NCI-H345 (cell line): ENCODE measurements at places on chromosomes 3 and 15.
A peak's percentile ranks its signal among the peaks of the same experiment; 100 is the strongest.

DNA sequence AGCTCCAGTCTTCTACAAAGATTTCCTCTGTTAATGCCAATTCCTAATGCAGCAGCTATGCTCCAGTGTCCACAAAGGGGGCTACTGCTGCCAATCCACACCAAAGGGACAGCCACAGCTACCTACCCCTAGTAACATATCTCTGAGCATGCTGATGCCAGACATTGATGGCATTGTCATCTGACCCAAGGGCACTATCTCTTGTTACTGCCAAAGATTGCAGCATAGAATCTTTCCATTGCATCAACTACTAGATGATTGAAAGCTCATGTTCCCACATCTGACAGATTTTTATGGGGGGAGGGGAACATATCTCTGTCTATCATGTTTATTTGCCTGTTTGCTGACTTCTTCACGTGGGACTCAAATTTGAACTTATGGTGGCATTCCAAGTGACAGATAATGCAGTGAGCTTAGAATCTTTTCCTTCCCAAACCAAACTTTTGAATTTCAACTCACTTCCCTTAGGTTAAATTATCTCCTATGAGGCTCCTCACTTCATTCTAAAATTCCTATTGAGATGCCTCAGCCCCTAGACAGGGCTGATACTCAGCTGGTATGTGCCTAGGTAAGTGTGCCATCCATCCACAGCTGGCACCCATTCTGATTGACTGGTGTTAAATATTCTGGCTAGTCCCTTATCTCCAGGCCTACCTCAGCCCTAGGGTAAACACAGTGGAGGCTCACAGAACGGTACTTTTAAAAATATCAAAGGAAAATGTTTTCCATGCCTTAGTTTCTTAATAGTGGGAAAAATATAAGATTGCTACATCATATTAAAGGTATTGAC is 100.3 kb downstream of the STRIT1 start:
- no peak for DNase-seq

DNA sequence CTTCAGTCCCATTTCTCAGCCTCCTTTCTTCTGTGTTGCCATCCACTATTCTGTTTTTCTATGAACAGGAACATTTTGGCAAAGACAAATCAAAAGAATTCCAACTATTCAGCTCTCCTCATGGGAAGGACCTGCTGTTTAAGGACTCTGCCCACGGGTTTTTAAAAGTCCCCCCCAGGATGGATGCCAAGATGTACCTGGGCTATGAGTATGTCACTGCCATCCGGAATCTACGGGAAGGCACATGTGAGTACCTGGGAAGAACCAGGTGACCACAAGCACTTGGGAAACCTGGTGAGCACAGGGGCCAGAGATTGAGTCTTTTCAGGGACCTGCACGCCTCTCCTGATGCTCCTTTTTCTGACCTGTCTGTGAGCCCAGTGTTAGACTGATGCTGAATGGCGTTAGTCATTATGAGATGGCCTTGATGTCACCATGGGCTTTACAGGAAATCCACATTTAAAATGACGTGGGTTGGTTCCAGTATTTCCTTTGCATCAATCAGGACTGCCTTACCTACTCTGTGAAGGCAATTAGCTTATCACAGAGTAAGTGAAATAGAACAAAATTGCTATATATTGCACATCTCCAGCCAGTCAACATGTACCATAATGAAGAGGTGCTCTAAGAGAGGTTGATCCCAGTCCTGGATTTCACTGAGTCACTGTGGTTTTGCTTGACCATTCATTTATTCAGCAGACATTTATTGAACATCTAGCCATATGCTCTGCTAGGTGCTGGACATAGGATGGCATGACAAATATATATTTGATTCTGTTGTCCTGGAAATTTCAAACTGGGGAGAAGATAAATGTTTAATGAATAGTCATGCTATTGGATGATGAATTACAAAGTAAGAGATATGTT is 11.7 kb downstream of the TF start:
- no peak for DNase-seq

DNA sequence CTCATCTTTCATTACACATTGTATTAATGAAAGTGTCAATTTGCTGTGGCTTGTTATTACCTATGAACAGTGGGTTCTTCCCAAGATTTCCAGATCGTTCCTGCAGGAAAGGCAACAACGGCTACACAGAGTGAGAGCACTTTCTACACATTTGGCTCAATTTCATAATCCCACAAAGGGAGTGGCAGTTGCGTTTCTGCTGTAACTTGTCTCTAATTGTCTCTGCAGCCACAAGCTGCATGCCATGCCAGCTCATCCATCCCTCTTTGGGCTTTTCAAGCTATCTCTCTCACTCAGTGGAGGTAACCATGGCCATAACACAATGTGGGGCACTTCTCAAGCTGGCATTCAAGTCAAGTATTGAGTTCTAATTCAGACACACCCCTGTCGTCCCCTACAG is 27.7 kb upstream of the CPNE4 start:
- DNase-seq = no peak

DNA sequence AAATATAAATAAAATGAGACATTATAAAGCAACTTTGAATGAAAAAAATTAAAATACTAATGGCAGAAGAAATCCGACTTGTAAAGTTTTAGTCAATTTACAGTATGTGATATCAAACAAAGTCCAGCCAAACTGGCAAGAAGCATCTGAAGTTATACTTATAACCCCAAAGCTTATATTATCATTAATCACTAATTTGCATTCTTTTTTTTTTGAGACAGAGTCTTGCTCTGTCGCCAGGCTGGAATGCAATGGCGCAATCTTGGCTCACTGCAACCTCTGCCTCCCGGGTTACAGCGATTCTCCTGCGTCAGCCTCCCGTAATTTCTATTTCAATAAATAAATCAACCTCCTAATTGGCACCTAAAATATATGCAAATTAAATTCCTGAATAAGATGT is 80.1 kb downstream of the AQR start:
- no peak for DNase-seq

DNA sequence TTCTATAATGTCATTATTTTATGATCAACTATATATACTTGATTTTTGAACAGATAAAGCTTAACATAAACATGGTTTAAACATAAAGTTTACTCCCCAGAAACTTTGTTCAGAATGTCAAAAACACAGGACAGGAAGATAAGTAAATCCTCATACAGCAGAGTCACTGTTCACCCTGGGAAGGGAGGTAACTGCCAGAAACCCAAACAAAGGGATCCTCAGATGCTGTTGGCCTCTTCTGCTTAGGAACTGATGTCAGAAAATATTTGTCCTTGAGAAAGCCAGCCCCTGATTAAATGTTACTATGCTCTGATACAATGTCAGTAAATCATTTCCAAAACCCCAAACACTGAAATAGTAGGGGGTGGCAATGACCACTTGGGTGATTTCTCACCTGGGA is 185.3 kb downstream of the TJP1 start:
- DNase-seq = no peak

DNA sequence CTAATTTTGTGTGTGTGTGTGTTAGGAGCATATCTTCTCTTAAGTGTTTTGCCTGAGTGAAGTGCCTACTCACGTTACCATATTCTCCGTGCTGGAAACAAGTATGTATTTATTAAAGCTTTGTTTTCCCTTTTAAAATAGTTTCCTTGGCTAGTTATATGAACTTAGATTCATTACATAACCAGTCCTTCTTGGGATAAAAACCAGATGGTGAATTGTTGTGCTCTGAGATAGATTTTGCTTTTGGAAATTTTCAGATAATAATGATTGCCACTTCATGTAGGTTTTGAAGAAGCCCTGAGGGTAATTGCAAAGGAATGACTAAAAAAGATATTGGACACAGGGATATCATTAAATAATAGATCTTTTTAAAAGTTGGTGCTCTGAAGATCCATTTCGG is 390.2 kb upstream of the SGO1 start:
- no peak for DNase-seq

DNA sequence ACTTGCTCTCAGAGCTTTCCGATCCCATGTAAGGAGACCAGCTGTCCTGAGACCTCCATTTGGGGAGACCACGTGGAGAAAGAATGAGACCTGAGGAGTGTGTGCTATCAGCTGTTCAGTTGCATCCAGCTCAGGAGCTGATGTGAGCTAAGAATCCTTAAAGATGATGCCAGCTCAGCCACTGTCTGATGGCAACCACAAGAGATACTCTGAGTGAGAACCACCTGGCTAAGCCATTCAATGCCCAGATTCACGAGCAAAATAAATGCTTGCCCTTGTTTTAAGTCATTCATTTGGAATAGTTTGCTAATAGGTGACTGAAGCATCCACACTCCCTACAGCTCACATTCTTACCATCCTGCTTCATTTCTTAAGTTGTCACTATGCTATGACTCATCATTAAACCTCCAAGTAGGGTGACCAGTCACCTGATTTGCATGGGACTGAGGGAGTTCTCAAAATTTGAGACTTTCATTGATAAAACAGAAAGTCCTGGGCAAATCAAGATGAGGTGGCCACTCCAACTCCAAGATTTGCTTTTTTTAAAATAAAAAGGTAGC is 56.4 kb downstream of the SPTSSB start:
- DNase-seq = no peak

GRCh38 chr15:48657950-48658591 is 12.6 kb upstream of the FBN1 start:
- DNase-seq = no peak

DNA sequence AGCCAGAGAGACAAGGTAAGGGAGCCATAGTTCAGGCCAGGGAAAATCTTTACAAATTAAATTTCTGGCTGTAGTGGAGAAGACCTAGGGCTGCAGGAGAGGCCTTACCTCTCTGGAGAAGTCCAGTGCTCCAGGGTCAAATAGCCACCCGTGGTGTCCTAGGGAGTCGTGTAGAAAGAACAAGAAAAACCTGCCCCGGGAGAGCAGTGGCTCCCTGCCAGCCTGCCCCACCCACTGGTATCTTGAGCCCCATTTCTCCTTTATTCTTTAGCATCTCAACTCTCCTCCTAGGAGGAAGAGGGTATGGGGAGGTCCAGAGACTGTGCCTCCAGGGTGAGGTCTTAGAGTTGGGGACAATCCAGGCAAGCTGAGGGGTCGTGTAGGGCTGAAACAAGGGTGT is 32.1 kb upstream of the NTRK3 start:
- no peak for DNase-seq

DNA sequence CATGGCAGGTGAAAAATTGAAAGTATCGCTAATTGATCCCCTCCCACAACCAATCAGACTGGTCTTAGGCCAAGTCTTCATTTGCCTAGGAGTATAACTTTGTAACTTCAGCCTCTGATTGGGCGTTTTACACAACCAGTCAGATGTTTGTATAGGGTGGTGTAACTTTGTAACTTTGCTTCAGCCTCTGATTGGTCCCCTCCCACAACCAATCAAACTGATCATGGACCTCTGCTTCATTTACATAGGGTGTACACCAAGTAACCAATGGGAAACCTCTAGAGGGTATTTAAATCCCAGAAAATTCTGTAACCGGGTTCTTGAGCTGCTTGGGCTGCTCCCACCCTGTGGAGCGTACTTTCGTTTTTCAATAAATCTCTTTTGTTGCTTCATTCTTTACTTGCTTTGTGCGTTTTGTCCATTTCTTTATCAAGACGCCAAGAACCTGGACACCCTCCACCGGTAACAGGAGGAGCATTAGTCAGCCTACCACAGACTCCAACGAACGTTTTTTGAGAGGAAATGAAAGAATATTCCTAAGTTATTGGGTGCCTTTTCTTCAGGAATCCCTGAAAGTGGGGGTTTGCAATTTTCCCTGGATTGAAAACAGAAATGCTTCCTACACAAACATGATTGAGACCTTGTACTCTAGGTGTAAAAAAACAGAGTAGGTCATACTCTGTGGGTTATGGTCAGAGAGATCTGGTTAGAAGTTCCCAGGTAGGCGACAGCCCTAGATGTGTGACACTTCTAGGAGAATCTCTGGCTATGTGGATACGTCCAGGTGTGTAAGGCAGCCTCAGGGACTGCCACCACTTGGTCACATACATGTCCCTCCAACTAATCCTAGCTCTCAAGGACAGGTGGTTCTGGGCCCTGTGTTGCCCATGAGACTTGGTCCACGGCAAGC is 5.5 kb upstream of the SACM1L start:
- DNase-seq = no peak

GRCh38 chr15:100264994-100265640 is 76.7 kb downstream of the ADAMTS17 start:
- DNase-seq = no peak

DNA sequence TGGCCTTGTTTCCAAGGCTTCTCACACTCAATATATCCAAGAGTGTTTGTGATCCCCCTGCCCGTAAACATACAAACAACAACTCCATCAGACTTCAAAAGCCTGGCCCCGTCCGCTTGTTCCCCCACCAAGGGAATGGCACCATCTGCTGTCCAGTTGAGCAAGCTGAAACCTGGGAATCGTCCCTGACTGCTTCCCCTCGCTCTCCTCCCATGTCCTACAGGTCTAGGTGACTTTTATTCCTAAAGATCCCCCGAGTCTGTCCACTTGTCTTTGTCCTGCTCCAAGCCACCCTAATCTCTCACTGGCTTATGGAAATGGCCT is 27.9 kb upstream of the FAM174B start:
- DNase-seq = peak; percentile 21

- no peak for DNase-seq
Observed at GRCh38 chr3:113496924-113497323, 18.0 kb downstream of the SPICE1 start.
